GM12865 (cell line): ENCODE measurements at places on chromosomes 4 and X.

- no peak for DNase-seq
These were observed 7.5 kb downstream of the ZNF41 start for GRCh38 chrX:47475476-47475875.

GRCh38 chr4:85963231-85963630 lies 396.6 kb downstream of the MAPK10 start:
- DNase-seq = no peak

DNA sequence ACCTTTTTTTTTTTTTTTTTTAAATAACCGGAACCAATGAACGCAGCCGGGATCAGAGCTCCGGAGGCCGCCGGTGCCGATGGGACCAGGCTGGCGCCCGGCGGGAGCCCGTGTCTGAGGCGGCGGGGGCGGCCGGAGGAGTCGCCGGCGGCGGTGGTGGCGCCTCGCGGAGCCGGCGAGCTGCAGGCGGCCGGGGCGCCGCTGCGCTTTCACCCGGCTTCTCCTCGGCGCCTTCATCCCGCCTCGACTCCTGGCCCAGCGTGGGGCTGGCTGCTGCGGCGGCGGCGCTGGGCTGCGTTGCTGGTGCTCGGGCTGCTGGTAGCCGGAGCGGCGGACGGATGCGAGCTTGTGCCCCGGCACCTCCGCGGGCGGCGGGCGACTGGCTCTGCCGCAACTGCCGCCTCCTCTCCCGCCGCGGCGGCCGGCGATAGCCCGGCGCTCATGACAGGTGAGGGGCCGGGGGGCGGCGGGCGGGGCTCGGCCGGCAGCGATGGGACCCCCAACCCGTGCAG lies 337 bp downstream of the STIM2 start:
- peak; percentile 79 for DNase-seq

- no peak for DNase-seq
These were observed 1.2 kb downstream of the DCAF12L2 start for GRCh38 chrX:126164689-126165400.

DNA sequence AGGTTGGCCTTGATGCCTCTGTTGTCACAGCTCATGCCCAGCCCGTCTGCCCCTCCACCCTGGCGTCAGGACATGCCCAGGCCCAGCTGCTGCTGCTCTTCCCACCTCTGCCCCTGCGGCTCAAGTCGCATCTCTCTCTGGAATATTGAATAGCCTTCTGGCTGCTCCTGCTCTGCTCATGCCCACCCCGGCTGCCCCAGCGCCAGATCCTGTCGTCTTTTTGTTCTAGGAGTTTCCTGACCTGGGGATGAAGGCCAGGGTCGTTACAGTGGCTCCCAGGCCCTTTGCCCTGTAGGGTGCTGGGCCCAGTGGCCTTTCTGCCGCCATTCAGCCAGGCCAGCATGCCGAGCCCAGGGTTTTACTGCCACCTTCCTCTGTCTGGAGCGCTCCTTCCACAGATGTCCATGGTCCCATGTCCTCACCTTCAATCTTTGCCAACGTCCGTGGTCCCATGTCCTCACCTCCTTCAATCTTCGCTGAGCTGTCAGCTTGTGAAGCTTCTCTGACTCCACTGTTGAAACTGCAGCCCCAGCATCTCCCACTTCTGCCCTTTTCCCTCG lies 9.7 kb downstream of the MAEA start:
- no peak for DNase-seq

GRCh38 chr4:10079912-10080588 lies 36.5 kb downstream of the WDR1 start:
- DNase-seq = no peak

DNA sequence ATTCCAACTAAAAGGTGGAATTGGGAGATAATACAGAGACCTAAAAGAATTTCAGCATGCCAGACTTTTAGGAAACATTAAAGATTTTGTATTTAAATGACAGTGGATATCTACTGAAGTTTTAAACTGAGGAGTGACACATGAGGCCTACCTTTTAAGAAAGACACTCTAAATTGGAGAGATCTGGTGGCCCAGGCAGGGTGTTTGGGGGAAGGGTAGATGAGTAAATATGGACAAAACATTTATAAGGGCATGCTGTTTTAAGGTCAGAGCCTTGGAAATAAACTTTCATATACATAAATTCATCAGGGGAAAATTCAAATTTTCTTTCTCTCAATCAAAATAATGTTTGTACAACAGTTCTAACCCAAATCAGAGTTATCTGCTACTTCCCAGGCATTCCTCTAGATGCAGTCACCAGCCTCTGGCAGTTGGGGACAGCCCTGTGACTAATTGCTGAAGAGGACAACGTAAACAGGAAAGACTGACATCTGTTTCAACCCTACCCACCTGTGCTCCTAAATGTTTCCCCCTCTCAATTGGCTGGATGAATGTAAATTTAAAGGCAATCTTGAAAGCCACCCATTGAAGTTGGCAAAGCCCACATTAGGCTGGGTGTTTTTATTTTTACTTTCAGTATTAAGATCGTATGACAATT lies 1646.9 kb upstream of the ADGRL3 start:
- peak; percentile 79 for DNase-seq

- no peak for DNase-seq
These were observed 22.9 kb downstream of the ACSL4 start for GRCh38 chrX:109710181-109710580.

GRCh38 chrX:68693481-68694434 lies 46.3 kb downstream of the STARD8 start:
- DNase-seq = peak; percentile 13

DNA sequence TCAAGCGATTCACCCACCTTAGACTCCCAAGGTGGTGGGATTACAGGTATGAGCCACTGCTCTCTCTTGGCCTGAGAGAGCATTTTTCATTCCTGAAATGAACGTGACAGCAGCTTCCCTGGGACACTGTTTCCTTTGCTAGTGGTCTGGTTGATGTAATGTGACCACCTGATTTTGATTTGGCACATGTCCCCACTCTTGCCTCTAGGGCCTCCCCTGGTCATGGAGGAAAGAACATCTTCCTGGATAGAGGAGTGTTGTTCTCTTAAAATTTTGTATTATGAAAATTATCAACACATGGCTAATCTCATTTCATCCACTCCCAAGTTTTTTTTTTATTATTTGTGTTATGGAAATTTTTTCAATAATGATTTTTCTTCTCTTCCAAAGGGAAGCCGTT lies 23.8 kb downstream of the SLC9B2 start:
- DNase-seq = no peak

DNA sequence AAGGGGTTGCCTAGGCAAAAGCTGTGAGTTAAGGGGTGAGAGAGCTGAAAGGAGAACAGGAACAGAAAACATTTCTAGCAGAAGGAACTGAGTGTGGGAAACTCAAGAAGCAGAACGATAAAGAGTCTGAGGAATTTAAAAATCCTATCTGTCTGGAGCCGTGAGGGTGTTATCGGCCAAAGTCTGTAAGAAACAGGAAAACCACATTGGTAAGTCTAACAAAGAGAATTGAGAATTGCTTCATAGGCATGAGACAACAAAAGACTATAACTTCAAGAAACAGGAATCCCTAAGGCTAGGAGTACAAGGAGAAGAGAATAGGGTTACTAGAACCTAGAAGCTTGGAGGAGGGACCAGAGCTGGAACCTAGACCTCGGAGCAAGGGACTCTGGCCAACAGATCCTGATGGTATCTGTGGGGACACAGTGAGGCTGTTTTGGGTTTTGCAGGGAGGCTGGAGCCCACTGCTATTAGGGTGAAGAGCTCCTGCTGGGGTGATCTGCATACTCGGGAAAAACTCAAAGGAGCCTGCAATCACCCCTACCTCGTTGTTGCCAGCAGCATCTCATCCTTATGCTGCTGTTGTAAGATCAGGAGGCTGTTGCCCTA lies 175.6 kb downstream of the FBXO8 start:
- DNase-seq = no peak

DNA sequence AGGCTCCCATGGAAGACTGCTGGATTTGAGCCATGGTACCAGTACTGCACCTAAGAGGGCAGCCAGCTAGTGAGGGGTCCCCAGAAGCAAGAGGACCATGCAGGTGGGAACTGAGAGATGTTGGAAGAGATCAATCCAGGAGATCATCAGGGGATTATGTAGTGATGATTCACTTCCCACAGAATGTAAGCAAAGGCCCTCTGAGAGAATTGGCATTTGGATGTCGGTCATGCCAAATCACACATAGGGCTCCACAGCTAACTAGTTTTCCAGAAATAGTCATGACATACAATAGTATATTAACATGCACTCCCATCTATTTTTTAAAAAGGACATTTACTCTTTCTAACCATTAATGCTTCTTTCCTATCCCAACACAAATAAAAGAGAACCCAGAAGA lies 112.5 kb downstream of the RASGEF1B start:
- DNase-seq = no peak

DNA sequence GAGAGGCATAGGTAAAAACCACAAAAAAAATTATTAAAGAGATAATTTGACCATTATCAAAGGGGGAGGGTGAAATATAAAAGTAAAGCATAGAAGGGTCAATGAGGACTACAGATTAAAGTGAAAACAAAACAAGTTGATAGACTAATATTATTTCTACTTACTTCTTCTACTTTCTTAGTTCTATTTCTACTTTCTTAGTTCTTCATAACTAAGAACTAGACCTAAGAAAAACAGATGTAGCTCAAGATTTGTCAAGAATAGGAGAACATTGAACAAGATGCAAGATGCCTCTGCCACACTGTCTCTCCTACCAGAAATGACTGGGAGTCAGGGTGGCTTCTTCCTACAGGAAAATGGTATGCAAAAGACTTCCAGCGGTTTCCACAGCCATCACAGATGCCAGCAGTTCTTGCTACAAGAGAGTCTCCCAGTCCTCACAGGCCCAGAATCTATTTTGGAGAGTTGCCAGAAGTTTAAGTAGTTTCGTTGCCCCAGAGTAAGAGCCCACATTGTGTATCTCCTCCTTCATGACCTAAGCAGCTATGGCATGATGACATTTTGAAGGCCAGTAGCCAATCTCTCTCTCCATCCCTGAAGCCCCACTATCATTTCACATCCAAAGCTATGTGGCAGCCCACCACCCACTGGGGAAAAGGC lies 42.9 kb upstream of the DDX60 start:
- no peak for DNase-seq

GRCh38 chrX:121010218-121010617 lies 24.7 kb upstream of the CT47A1 start:
- no peak for DNase-seq

DNA sequence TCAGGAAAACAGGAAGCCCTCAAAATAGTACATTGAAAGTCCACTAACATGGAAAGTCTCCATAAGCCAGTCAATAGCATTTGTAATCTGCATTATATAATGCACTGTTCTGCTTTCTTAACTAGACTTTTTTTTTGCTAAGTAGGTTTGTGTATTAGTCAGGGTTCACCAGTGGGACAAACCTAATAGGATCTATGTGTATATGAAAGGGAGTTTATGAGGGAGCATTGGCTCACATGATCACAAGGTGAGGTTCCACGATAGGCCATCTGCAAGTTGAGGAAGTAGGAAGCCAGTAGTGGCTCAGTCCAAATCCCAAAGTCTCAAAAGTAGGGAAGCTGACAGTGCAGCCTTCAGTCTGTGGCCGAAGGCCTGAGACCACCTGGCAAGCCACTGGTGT lies 116.0 kb downstream of the MXRA5 start:
- no peak for DNase-seq

GRCh38 chrX:41528784-41529183 lies 81.6 kb downstream of the NYX start:
- DNase-seq = no peak

GRCh38 chr4:169335331-169335730 lies 64.6 kb upstream of the SH3RF1 start:
- DNase-seq = no peak

DNA sequence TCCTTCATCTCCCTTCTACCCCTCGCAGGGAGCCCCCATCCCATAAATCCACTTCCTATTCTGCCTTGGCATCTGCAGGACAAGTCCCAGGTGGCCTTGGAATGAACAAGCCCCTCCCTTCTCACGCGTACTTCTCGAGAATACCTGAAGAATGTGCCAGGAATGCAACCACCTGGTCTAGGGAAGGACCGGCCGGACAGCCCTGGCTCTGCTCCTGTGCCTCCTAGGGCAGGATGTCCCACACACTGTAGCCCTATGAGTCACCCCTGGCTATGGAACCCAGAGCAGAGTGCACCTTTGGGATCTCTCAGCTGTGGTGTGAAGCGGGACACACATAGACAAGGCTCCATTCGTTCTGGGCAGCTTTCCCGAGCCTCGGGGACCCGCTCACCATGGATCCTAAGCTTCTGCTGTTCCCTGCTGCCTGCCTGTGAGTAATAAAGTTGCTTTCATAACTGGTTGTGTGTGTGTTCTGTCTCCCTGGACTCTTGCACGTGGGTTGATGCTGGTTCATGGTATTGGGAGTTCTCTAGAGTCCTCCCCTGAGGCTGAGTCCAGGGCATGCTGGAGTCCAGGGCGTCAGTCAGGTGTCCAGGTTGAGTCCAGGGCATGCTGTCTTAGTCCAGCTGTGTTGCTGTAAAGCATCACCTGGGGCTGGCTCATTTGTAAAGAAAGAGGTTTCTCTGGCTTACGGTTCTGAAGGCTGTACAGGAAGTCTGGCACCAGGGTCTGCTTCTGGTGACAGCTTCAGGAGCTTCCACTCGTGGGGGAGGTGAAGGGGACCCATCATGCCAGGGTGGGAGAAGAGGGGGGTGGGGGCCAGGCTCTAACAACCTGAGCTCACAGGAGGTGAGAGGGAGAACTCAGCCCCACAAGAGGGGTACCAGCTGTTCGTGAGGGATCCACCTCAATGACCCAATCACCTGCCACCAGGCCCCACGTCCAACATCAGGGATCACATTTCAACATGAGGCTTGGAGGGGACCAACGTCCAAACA lies 7.4 kb upstream of the PDE6B start:
- DNase-seq = no peak
